Osteoblast (primary cell): ENCODE measurements at places on chromosomes 6 and 20.

GRCh38 chr6:140043357-140043756, 668.9 kb upstream of the CITED2 start:
- peak; percentile 18 for DNase-seq

DNA sequence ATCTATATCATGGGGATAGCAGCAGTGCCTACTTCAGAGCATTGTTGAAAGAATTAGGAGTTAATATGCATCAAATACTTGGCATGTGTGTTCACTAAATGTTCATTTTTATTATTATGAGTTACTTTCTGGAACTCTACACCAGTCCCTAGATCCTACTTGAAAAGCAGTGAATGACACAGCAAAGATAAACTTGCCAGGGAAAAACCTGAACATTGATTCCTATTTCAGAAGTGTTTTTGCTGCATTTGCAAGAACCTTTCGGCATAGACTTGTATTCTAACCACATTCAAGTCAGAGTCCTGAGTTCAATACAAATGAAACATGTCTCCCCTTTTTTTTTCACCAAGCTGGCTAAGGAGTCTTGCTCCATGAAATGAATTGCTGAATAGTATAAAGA, 187.4 kb upstream of the TAB2 start:
- DNase-seq = no peak

- no peak for DNase-seq
These were observed 75.3 kb downstream of the GMPR start for GRCh38 chr6:16313732-16314131.

- DNase-seq = no peak
These were observed 193.0 kb downstream of the FOXC1 start for GRCh38 chr6:1802491-1803395.

- DNase-seq = peak; percentile 29
These were observed 672.9 kb upstream of the MARCKS start for GRCh38 chr6:113184291-113184690.

GRCh38 chr6:108744244-108744972, 103.8 kb upstream of the ARMC2 start:
- DNase-seq = no peak

- peak; percentile 93 for DNase-seq
These were observed at the start of gene AGPAT4 for GRCh38 chr6:161273752-161274487. Gene AGPAT4, minus strand, starts transcription at chr6:161274061. Its CDS starts 41,848 bp downstream, at chr6:161232213.

- DNase-seq = peak; percentile 73
These were observed 50.7 kb upstream of the TPD52L1 start for GRCh38 chr6:125102891-125103290.

DNA sequence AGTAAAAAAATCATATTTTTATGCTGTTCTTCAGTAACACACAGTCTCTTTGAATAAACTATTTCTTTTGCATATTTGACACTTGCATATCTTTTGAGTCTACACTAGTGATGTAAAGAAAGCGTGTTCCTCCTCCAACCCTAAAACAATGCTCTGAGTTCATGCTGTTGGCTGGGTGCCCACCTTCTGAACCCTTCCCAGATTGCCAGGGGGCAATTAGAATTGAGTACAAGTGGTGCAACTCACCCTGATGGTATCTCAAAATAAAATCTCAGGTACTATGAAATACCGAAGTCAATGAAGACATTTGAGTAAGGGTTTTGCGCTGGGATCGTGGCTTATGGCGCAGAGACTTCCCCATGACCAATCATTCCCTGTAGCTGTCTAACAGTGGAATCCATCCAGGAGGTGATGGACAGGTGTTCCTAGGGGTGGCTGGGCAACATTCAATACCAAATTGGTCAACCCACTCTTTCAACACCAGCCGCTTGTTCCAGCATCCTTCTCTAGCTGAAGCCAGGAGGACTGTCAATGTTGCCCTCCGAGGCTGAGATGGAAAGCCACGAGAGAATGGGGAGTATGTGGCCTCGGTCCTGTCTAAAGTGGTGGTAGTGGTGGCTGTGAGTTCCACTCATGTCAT, 94.4 kb upstream of the ZNFX1 start:
- DNase-seq = no peak

DNA sequence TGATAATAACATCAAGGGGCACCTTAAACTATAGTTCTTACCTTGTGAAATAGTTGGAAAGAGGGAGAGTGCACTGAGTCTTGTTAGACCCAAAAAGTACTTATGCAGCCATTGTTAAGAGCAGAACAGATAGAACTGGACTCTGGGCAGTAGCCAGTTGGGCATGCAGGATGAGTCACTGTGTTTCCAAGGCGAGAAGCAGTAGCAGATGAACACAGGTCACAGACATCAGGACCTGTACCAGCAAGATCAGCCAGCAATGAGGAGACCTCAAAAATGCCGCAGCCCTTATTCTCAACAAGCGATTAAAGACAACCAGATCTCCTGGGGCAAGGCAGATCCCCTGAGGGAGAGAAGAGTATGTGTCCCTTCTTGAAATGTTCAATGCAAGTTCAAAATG, 79.0 kb downstream of the SAMD3 start:
- DNase-seq = no peak

- no peak for DNase-seq
These were observed 53.4 kb downstream of the NEDD9 start for GRCh38 chr6:11179088-11179418.

- peak; percentile 11 for DNase-seq
These were observed 38.0 kb upstream of the HSF2 start for GRCh38 chr6:122361314-122361979.

GRCh38 chr6:53585208-53585900, 40.5 kb upstream of the GCLC start:
- DNase-seq = no peak

- no peak for DNase-seq
These were observed 165.5 kb upstream of the BMP5 start for GRCh38 chr6:56040889-56041301.

DNA sequence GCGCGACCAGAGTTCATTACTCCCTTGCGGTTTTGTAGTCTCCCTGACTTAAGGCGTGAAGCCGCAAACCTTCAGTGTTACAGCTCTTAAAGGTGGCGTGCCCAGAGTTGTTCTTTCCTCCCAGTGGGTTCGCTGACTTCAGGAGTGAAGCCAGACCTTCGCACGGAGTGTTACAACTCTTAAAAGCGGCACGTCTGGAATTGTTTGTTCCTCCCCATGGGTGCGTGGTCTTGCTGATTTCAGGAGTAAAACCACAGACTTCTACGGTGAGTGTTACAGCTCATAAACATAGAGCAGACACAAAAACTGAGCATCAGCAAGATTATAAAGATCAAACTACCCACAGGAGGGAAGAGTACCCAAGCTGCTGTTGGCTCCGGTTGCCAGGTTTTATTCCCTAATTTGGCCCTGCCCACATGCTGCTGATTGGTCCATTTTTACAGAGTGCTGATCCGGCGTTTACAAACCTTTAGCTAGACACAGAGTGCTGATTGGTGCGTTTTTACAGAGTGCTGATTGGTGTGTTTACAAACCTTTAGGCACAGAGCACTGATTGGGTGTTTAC, 10.4 kb downstream of the TMEM14C start:
- DNase-seq = no peak

DNA sequence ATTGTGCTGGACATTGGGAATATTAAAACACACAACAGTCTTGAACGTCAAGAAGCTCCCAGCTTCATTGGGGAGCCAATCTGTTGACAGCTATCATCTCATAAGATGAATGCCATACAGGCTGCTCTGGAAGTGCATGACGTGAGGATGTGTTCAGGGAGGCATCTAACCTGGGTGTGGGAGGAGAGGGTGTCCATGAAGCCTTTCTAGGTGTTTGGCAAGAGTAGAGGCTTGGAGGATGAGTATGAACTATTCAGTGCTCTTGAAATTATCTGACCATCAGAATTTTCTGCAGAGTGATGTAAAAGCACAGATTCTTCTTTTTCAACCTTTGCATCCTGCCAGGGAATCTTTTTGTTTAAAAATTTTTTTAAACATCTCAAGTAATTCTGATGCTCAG, 11.6 kb downstream of the AKAP7 start:
- DNase-seq = no peak

DNA sequence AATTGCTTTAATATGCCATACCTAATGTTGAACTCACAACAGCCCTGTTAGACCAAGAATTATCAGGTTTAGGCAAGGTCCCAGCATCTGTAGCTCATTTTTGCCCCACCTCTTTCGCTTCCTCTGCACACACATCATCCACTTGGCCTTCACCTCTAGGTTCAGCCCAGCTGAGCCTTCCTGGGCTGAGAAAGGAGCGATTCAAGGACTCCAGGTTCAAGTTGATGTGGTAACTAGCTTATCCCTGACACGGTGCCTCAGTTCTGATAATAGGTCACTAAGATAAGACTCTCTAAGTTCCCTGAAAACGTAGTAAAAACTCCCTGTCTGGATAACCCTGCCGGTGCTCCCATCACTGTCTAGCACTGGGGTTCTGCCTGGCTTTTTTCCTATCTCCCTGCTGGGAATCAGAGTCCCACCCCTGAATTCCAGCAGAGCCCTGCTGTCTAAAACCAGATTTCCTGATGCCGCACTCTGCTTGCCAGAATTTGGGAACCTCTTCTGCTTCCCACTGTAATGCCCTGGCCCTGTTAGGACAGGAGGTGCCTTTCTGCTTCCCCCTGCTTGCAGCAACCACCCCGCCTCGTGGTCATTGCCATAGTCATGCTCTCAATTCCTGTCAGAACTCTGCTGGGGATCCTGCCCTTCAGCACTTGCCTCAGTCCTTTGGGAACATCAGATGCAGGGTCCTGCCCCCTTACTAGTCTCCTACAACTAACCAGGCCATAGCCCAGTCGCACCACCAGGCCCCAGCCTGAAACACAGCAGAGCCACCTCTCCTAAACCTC, 47.6 kb downstream of the ALDH8A1 start:
- DNase-seq = no peak

DNA sequence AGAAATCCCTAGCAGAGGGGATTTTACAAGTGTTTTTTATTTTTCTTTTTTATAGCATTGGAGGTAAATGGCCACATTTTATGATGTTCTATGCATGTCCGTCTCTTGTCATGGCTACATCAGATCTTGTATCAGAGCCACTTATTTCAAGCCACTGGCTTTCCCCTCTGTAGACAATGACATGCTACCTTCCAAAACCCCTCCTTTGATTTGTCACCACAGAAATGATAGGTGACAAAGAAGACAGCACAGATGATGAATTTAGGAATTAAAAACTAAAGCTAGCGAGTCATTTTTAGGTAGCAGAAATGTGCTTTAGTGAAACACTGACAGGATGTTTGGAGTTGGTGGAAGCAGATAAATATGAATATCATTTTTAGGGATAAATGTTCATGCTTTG, 20.8 kb downstream of the PLCB1 start:
- DNase-seq = no peak

DNA sequence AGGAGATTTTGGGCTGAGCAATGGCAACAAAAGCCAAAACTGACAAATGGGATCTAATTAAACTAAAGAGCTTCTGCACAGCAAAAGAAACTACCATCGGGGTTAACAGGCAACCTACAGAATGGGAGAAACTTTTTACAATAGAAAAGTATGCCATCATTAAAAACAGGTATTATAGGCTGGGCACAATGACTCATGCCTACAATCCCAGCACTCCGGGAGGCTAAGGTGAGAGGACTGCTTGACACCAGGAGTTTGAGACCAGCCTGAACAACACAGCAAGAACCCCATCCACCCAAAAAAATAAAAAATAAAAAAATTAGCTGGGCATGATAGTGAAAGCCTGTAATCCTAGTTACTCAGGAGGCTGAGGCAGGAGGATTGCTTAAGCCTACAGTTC, 55.4 kb downstream of the MBOAT1 start:
- DNase-seq = no peak

GRCh38 chr6:89580997-89581666, 57.4 kb downstream of the LYRM2 start:
- no peak for DNase-seq
